M059J (cell line): ENCODE measurements at places on chromosomes 2 and 18. TPM values are rescaled to one million over a fixed set of nuclear protein-coding genes. Genes with fewer than 3 reads are reported as not detected.

DNA sequence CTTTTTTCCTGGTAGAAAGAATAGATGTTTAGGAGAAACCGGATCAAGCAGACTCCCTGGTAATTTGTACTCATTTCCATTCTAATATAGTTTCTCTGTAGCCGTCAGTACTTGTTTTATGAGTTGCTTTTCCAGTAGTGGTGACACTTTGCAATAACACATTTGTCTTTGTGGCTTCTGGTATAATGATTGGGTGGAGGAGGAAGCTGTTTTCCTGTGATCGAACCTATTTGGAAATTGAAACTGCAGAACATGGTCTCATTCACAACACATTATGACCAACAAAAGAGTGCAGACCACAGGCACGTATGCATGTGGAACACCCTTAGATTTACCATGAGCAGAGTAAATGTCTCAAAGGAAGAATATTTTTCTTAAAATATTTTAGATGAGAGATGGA, 7.6 kb upstream of the SERPINB12 start:
- DNase-seq: no peak

CFC1 gene
- not detected in 2 replicates for total RNA-seq

DGUOK gene
- 105 and 108 TPM in 2 replicates for total RNA-seq

IL18R1 gene
- not detected in 2 replicates for total RNA-seq

FAM237A gene
- not detected in 2 replicates for total RNA-seq

DNA sequence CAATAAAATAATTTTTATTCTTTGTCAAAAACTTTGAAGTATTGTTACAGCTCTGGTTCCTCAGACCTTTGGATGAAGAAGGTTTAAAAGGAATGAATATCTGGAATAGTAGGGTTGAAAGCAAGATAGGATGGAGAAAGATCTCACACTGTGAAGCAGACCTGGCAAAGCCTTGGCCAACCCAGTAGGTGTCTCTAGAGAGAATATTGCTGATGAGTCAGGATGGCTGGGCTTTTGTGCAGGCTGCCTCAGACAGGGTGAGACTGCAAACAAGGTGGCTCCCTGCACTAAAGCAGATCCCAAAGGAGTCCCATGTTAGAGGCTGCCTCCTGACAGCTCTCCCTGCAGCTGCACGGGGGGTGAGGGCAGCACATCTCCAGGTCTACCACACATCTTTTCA, 226.0 kb upstream of the ITGA4 start:
- peak; percentile 16 for DNase-seq

- DNase-seq: peak; percentile 18
Measured at GRCh38 chr18:577643-578375, 2.4 kb upstream of the CETN1 start.
